Activated T-helper 9 cell treated with anti-CD3 and anti-CD28 coated beads, Interleukin-2, amount 50 U/mL, for 16 hours (primary cell): ENCODE measurements at places on chromosomes 11 and 22.

- no peak for DNase-seq
Measured at GRCh38 chr11:16015741-16016467, 340.4 kb downstream of the SOX6 start.

DNA sequence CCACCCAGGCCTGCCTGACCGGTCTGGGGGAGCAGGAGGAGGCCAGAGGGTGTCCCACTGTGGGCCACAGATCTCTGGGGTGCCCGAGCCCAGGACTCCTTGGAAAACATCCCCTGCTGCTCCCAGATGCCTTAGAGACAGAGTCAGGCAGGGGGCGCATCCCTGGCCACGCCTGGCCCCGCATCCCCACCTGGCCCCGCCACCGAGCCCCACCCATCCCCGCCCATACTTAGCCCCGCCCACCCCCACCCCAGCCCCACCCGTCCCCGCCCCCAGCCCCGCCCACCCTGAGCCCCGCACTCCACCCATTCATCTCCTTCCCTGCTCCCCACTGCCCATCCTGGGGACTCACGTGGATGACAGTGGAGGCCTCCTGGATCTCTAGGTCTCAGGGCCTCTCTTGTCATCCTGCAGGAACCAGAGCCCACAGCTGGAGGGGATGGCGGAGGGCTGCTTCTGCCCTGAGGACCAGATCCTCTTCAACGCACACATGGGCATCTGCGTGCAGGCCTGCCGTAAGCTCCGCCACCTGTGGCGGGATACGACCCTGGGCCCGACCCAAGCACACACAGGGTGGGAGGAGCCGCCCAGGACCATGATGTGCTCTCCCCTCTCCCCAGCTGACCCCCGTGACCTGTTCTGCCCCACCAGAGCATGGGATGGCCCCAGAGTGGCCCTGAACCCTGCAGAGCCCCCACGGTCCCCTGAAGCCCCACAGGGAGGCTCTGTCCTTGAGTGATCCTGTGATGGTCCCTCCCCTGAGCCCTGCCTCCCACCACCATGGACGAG lies 33.6 kb downstream of the MUC5B start:
- no peak for DNase-seq

GRCh38 chr22:46763051-46763705 lies 728 bp downstream of the TBC1D22A start:
- DNase-seq = no peak

DNA sequence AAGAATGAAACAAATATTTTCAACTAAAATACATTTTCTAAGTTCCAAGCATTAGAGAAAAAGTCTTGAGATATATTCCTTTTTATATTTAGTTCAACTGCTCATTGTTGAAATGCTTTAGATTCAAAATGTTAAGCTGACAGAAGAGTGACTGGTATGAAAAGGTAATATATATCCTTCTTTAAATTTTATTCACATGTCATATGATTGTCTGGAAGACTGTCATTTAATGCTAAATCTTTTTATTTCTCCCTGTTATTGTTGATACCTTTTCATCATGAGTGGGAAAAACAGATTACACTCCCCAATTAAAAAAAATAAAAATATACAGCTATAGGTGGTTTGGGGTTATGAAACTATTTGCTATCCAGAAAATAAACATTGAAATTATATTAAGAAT lies 965.4 kb downstream of the JRKL start:
- no peak for DNase-seq

GRCh38 chr11:34671946-34672345 lies 51.1 kb downstream of the EHF start:
- no peak for DNase-seq

DNA sequence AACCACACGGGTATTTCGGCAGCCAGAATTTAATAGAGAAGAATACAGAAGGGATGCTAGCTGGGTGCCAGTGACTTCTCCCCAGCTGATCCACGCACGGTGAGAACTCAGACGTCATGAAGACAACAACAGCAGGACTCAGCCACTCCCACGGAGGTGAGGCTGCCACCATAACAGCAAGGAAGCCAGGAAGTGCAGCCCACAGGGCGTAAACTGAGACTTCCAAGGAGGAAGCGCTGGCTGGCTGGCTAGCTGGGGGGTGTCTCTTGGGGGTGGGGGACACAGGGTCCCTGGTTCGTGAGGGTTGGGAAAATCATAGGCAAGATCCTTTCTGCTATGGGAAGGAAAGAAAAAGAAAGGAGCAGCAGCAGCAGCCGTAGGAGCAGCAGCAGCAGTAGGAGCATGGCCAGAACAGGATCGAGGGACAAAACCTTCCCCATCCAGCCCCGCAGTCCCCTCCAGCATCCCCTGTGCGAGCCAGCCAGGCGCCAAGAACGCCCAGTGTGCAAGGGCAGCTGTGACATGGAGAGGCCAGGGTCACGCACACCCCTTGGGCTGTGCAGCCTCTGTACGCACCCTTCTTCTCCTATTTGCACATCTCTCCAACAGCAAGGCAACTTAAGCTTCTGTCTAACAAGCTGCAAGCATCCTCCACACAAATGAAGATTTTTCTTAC lies 49.6 kb upstream of the SHANK2 start:
- DNase-seq = no peak

DNA sequence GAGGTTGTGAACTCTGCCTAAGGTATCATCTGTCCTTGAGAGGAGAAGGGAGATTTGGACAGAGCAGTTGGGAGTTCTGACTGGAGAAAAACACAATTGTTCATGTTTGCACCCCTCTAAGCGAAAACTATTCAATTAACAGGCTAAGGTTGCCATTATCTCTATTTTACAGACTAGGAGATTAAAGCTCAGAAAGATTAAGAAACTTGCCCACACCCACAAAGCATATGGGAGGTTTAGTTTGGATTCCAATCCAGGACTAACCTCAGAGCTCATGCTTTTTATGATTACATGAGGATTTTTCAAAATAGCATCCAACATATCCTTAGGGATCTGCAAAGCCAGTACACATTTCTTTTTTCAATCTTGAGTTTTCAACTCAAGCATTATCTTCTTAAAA lies 22.0 kb downstream of the GAB2 start:
- DNase-seq = no peak

DNA sequence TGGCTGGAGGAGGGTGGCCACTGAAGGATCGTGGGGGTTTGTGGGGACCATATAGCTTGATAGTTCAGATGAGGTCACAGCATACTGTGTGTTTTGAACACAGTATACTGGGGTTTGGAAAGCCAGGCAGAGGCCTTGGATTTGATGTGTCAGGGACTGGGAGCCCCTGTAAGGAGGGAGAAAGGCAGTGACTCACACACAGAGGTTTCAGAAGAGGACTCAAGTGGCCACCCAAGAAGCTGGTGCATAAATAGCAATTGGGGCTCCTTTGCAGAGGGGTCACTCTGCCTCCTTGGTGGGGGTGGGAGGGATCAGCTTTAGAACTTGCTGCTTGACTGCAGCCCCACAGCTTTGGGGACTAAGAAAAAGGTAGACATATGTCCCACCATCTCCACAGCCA lies 39.3 kb downstream of the SLC5A1 start:
- no peak for DNase-seq

DNA sequence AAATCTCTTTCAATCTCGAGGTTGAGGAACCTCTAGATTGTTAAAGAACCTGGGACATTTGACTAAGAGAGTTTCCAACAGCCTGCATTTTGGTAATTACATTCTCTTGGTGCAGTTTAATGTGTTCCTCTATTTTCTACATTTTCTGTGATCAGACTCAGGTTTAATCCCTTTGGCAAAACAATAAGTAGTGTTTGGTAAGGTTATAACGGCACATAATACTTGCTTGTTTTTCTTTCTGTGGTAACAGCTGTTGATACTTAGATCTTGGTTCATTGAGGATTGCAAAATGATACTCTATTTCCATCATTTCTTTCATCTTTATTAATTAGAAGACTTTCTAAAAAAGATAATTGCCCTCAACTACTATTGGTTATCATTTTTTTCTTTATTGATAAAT lies 271.3 kb downstream of the SBF2 start:
- no peak for DNase-seq

DNA sequence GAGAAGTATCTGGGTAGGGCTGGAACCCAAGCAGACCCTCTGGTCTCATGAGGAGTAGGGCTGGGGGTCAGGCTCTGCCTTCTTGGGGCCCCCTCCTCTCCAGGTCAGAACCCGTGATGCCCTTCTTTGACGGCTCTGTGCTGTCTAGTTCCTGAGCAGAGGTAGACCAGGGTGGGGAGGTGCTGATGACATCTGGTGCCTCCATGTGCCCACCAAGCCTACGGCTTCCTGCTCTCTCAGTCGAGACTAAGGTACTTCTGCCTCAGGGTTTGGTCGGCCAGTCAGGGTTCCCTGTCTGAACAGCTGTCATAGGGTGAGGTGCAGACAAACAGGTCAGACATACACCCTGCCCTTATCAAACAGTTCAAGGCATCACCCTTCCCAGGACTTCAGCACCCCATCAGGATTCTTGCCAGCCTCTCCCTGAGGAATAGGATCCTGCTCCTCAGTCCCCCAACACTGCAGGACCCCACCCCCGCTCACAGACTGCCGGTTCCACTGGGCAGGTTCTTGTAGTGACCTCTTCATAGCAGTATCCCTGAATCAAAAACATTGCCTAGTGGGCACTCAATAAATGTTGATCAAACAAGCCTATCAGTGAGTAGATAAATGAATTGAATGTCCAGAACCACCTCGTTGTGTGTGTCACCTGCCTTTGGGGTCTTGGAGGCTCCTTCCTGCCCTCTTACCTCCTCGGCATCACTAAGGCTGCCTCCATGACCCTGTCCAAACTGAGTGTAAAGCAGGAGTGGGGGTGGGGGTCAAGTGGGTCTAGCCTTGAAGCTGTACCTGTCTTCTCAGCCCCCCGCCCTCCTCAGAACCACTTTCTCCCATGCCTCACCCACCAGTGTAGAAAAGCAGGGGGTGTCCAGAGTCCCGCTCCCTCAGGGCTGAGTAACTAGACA lies 158.2 kb downstream of the BUD13 start:
- DNase-seq = no peak

DNA sequence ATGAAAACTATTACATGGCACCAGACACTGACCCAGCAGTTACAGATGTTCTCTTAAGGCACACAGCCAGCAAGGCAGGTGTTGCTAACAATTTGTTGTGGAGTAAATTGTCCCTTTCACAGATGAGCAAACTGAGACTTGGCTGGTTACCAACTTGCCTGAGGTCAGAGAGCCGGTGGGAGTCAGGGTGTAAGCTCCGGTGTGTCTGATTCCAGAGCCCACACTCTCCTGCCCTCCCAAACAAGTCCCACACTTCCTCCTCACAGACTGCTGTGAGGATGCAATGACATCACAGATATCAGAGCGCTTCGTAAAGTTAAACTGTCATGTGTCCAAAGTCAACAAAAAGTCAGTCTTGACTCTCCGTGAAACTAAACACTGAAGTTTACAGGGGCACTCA lies 12.5 kb downstream of the GDPD5 start:
- DNase-seq = no peak

GRCh38 chr11:86395061-86395551 lies 20.4 kb downstream of the CCDC81 start:
- DNase-seq = no peak

DNA sequence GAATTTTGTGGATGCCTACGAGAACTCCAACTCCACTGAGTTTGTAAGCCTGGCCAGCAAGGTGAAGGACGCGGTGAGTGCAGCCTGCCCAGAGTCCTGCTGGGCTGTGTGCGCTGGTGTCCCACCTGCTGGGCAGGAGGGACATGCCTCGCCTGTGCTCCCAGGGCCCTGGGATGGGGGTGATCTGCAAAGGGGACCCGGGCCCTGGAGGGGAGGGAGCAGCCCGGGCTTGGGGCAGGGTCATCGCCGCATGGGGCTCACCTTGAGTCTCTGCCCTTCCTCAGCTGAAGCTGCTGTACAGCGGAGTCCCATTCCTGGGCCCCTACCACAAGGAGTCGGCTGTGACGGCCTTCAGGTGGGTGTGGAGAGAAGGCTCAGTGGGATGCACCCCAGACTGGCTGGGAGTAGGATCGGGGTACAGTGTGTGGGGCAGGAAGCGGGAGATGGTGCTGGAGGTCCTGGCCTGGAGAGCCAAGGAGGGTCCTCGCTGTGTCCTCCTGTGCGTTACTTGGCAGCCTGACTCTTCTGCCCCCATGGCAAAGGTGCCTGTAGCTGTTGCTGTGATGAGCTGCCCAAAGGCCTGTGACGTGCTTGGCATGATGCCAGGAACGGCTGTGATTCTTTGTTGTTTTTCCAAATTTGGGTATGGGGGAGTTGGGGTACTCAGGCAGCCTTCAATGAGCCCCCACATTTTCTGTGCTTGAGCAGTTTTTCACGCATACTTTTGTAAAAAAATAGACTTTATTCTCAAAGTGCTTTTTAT lies 29.2 kb downstream of the ST14 start:
- DNase-seq = no peak

DNA sequence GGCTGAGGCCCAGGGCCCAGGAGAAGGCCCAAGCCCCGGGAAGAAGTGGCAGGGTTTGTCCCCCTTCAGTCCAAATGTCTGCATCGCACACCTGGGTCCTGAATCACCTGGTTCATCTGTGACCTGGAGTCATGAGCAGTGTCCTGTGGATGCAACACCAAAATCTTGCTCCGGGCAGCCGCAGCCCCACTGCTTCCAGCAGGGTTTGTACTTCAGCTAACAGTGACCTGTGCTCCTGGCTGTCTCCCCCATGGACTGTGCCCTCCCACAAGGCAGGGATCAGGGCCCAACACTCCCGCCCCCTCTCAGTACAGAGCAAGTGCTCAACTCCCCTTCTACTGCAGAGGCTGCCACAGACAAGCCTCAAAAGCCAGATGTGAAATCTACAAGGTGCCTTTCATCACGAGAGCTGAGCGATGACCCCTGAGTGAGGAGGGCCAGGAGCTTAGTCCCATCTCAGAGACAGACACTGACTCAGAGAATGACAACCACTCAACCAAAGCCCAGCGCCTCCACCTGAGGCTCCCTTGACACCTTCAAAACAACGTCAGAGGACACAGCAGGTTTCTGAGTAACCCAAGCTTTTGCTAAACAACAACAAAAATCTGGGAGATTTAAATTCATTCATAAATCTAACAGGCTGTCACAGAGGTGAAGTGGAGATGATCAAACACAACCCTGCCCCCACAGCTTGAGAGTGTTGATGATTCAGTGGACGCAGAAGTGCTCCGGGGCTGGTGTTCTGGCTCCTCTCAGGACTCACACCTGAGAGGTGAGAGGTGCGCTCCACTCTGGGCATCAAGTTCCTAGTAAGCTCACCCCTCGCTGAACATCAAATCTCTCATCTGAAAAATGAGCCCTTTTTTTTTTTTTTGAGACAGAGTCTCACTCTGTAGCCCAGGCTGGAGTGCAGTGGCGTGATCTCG lies 3.4 kb downstream of the KIAA0930 start:
- DNase-seq = no peak

GRCh38 chr11:75323609-75324008 lies 27.9 kb downstream of the ARRB1 start:
- DNase-seq = no peak

GRCh38 chr11:16012125-16012751 lies 344.1 kb downstream of the SOX6 start:
- no peak for DNase-seq

GRCh38 chr11:130675371-130675821 lies 227.0 kb downstream of the ADAMTS15 start:
- DNase-seq = no peak

- no peak for DNase-seq
Measured at GRCh38 chr11:94457118-94458029, 36.3 kb downstream of the MRE11 start.

- DNase-seq = peak; percentile 99
Measured at GRCh38 chr11:63681321-63682065, at the start of gene RTN3. TSS of gene RTN3 (plus strand) at chr11:63681500. CDS start at chr11:63681637, 137 bp downstream.

- no peak for DNase-seq
Measured at GRCh38 chr11:121471167-121471566, 18.4 kb upstream of the SORL1-AS1 start.
